ENCODE measurements at places on chromosomes 4 and X.
A peak's percentile ranks its signal among the peaks of the same experiment; 100 is the strongest.

DNA sequence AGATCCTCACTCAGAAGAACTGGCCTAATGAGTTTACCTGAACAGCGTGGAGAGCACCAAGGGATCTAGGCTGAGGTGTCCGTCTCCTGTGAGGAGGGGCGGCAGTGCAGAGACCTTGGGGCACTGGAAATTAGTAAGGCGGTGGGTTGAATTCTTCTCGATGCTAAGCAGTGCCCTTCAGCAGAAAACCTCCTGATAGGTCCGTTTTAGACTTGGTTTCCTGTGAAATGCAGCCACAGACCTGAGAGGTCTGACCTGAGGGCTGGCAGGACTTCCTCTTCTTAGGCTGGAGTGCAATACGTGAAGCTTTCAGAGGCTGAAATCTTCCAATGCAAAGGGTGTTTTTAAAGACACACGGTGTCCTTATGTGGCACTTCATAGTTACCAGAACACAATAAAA lies at the start of gene CLNK:
Gene CLNK, minus strand, starts transcription at position 138 of the 400 bp plus-strand sequence. CDS start 16,899 bp downstream, outside the sequence.
- no peak for DNase-seq

GRCh38 chr4:99536848-99537247 lies 26.0 kb downstream of the C4orf17 start:
- no peak for DNase-seq

GRCh38 chr4:167713756-167714155 lies 378.6 kb upstream of the ANXA10 start:
- DNase-seq, result no peak

DNA sequence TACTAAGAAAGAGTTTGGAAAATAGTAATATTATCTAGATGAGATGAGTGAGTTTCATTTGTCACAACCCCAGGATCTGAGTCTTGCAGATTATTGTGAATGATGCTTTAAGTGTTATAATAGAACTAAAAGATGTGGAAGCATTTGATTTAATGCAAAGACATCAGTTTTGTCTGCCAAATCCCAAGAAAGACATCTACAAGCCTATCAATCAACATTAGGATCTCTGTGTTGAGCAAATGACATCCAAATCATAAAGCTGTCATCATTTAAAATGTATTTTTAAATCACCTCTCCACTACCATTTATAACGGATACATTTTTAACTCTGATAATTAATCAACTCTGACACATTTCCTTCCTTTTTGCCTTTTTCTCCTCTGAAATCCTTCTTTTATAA lies 310.8 kb upstream of the SLIT2 start:
- DNase-seq, result no peak

DNA sequence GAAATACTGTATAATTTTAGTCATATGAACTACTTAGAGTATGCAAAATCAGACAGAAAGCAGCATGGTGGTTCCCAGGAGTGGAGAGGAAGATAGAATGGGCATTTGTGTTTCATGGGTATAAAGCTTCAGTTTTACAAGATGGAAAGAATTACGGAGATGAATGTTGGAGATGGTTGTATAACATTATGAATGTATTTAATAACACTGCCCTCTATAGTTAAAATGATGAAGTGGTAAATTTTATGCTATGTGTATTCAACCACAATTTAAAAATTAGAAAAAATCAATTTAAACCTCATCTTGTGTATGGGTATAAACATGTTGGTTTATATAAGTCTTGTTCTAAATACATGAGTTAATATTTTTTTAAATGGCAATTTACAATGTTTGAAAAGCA lies 521.1 kb downstream of the FSTL5 start:
- no peak for DNase-seq

DNA sequence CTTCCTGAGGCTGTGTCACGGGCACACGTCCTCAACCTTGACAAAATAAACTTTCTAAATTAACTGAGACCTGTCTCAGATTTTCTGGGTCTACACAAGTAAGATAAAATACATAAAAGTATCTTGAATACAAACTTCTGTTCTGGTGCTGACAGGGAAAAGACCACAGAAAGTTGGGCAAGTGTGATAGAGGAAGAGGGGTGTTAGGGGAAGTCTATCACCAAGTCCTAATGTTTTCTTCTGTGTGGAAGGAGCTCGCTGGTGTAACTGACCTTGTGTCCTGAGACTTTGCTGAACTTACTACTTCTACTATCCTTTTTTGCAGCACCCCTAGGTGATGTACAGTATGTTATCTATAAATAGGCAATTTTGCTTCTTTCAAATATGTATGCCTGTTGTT lies 97.0 kb upstream of the STIM2 start:
- no peak for DNase-seq

GRCh38 chrX:153530411-153531129 lies 13.1 kb downstream of the ATP2B3 start:
- DNase-seq, result no peak

GRCh38 chr4:155532373-155533085 lies 134.1 kb upstream of the GUCY1A1 start:
- no peak for DNase-seq

GRCh38 chrX:72576141-72576894 lies 3.7 kb upstream of the HDAC8 start:
- no peak for DNase-seq

GRCh38 chrX:49958727-49959485 lies 36.5 kb downstream of the CLCN5 start:
- no peak for DNase-seq

GRCh38 chrX:40908857-40909475 lies 173.6 kb upstream of the MED14 start:
- DNase-seq, result no peak

GRCh38 chrX:6748595-6748994 lies 213.7 kb upstream of the VCX3A start:
- DNase-seq, result no peak

- DNase-seq, result no peak
Measured at GRCh38 chr4:172657081-172657480, 511.5 kb upstream of the GALNT7 start.

DNA sequence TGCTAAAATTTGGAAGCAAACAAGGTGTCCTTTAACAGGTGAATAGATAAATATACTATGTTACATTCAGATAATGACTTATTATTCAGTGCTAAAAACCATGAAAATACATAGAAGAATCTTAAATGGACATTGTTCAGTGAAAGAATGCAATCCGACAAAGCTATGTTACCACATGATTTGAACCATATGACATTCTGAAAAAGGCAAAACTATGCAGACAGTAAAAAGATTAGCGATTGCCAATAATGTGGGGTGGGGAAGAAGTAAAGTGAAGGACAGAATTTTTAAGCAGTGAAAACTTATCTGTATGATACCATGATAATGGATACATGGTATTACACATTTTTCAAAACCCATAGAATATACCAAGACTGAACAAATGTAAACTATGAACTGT lies 926.9 kb downstream of the FAT4 start:
- no peak for DNase-seq

DNA sequence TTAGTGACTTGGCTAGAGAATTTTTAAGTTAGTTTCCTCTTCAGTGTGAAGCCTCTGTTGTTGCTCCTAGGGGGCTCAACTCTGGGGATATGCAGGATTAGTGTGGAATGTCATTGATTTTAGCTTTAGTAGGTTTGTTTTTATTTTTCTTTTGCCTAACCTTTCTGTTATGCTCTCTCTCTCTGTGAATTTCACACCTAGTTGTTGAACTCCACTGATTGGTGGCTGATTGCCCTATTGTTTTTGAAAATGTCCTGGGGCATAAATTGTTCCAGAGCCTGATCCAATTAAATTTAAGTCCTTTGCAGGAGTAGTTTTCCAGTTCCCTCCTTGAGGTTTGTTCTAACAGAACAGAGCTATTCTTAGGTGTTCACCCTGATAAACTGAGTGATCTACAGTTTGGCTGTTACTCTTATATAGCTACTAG lies 393.3 kb upstream of the CTSO start:
- no peak for DNase-seq

DNA sequence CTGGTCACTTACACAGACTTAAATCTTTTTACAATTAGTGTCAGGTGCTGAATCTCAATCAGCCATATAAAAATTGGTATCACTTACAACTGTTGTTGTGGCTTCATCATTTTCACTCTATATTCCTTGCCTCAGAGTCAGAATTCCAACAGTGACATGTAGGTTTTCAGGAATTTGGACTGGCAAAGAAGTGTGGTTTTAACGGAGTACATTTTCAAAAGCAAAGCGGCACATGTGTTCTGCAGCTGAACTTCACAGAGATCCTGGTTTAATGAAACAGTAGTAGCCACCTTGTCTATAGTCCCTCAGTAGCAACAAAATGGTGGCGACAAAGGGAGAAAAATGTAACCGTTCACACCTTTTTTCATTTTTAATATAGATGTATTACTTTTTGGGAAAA lies 486.6 kb downstream of the FAT4 start:
- no peak for DNase-seq

DNA sequence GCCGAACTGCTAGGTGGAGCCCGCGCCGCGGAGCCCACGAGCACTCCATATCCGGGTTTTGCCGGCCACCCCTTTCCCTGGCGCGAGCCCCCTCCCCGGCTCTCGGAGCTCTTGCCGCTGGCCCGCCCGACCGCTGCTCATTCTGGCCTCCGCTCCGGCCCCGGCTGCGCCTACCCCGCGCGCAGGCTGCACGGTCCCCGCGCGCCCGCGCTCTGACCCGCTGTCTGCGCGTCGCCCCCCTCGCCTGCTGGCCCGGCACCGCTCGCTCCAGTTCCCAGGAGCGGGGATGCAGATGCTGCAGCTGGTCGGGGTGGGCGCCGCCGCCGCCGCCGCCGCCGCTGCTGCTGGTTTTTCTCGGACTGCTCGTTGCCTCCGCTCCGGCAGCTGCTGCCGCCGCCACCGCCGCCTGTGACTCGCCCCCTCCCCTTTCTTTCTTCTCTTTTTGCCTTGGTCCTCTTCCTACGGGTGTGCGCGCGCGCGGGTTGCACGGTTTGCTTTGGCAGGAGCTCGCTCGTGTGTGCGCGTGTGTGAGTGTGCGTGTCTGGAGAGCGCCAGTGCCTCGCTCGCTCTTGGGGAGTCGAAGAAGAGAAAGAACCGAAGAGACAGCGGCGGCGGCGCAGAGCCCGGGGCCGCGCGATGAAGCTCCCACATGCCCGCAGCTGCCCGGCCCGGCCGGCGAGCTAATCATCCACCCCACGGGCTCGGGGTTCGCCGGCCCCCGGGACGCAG lies at the start of gene ADGRL3:
Gene ADGRL3, plus strand, starts transcription at position 140 of the 729 bp plus-strand sequence.
- DNase-seq, result no peak

DNA sequence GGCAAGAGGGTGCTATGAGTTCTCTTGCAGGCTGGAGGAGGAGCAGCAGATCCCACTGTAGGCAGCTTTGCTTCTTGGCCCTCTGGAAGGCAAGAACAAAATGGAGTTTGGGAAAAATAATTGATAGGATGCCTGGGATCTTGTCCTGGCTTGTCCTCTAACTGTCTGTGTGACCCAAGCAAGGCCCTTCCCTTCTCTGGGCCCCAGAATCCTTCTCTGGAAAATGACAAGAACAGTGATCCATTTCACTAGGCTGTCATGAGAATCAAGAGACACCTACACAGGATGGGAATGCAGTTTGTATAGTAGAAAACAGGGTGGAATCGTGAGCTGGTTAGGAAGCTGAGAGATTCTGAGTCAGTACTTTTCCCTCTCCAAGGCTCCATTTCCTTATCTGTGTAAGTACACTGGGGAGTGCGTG lies 133.3 kb downstream of the PJA1 start:
- peak; percentile 90 for DNase-seq

DNA sequence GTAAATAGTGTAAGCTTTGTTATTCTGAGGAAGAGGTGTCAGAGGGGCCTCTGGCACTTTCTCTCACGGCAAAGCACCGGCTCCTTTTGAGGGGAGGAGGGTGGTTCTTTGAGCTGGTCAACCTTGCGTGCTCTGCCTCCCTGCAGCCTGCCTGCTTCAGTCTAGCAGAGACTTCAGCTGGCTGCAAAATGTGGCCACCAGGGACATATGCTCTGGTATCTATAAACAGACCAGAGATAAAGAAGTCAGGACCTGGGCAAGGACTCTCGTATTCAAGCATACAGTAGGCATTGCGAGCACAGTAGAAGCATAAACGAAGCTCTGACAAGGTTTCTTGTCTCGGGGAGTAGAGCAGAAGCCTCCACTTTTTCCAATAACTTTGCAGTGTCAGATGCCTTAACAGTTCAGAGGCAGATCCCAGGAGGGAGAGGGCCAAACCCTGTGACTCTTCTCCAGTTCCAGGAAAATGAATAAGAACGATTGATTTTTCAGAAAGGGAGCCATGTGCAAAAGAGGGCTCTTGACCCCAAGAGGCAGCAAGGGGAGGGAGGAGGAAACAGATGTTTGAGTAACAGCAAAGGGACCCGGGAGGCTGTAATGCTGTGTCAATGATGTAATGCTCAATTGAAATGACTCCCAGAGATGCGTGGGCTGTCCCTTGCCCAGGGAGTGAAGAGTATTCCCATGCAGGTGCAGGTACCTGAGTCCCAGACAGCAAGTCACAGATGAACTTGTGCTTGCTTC lies 57.9 kb upstream of the TEX13D start:
- no peak for DNase-seq

DNA sequence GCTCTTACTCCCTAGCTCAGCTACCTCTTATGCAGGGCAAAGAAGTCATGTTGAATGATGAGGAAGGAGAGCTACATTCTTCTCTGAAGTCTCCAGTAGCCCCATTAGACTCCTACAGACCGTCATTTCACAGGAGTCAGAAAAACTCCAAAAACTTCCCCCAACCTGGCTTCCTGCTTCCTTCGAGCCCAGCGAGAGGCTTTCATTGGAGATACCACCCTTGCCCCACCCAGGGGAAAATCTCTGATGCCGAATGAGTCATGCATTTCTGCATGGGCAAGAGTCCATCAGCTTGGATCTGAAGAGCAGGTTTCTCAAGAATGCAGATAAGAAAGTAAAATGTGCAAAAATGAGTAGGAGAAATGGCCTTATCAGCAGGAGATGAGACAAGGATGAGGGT lies 53.0 kb downstream of the ARSF start:
- no peak for DNase-seq

DNA sequence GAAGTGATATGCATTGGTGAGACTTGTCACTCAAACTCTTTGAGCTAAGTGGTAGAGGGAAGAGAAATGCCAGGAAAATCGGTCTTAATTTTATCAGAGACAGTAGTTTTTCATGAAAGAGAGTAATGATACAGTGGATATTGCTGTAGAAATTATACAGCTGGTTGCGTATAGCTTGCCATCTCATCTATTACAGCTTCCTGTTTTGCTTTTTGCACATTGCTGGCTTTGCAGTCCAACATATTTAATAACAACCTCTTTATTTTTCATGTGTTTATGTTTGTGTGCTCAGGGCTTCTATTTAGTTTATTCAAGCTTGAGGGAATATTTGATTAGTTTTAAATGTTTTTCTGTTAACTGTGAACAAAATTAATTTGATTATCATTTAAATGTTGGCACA lies 11.5 kb downstream of the SMAD1 start:
- DNase-seq, result no peak

- no peak for DNase-seq
Measured at GRCh38 chrX:19886883-19887531, 393 bp downstream of the SH3KBP1 start.
